Suppressor macrophage treated with lipopolysaccharide for 1 hour (primary cell): ENCODE measurements at places on chromosomes 7 and 10.

DNA sequence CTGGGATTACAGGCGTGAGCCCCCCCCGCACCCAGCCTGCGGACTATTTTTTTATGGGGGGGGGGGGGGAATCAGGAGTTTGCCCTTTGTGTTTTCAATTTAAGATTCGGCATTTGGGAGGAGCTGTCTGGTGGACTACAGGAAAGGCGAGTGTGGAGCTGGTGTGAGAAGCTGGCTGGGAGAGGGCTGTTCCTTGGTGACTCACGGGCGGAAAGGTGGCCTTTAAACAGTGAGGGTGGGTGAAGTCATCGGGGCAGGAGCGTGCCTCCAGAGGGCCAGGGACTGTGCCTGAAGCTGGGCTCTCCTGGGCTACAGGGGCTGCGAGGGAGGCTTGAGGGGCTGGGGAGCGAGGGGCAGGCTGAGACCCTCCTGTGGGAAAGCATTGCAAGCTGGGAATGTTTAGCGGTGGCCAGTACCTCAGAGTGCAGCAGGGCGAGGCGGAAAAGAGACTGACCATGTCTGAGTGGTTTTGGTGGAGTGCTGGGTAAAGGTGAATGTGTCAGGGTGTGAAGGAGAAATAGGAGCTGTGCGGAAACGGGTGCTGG is 39.7 kb upstream of the ZNF32 start:
- no peak for DNase-seq

DNA sequence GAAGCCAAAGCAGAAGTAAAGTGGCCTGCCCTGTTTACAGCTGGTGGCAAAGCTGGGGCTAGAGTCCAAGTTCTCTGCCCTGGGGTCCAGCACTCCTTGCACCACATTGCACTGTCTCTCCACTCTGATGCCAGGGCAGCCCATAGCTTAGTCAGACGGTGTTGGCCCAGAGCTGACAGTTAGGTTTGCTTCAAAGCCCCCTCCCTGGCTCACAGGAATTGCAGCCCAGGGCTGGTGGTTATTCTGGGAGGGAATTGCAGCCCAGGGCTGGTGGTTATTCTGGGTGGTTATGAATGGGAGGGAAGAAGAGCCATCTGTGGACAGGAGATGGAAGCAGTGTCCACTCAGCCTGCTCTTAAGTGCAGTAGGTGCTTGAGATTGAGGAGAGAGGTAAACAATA is 88.9 kb downstream of the SCRN1 start:
- no peak for DNase-seq

DNA sequence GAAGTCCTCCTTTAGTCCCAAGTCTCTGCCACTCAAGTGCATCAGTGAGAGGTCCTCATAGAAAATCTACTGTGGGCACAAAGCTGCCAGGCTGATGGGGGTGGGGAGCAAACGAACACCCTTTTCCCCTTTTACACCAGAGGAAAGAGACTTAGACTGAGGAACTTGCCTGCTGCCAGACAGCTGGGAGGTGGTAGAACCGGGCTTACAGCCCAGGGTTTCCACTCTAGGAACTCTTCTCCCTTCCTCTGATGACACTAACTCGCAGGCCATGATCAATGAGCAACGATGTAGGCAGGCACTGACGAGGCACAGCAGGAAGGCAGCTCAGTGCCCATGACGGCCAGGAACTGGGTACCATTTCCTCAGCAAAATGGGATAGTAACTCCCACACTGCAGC is 11.0 kb upstream of the SH2D4B start:
- peak; percentile 56 for DNase-seq

DNA sequence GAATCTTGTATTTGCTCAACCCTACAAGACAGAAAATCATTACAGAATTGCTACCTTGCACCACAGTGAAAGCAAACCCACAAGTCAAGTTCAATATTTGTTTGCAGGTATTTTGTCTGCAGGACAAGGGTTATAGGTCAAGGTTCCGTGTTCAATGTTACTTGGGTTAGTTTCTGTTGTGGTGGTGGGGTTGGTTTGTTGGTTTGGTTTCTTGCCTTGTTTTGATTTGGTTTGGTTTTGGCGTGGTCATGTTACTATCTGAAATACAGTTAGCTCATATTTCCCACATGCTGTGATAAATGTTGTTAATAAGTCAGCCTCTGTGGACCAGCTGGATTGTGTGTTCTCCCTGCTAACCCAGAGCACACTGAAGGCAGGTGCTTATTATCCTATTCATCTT is 75.6 kb upstream of the INSIG1 start:
- no peak for DNase-seq

GRCh38 chr7:26858735-26859134 is 5.7 kb downstream of the SKAP2 start:
- no peak for DNase-seq

DNA sequence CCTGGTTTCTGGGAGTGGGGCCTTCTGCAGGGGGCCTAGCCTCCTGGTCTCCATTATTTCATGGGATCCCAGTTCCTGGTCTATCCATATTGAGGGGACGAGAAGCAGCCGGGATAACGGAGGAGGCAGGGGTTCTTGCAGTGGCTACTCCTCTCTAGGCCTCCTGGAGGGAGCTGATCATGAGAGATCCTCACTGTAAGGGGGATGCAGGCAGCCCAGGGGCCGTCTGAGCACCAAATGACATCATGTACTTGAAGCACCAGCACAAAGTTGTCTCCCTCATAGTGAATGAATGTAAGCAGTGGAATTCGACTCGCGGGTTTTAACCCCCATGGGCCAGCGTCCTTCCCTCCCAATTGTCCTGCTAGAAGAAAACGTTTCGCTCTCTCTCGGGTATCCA is 964 bp upstream of the ADCY1 start:
- no peak for DNase-seq

- DNase-seq = no peak
Observed at GRCh38 chr7:137020351-137020750, 151.9 kb downstream of the CHRM2 start.
